NCI-H146 (cell line): ENCODE measurements at places on chromosomes 12 and 14.
A peak's percentile ranks its signal among the peaks of the same experiment; 100 is the strongest.

- no peak for DNase-seq
Observed at GRCh38 chr14:46951103-46951502, 299.5 kb upstream of the RPL10L start.

- peak; percentile 79 for DNase-seq
Observed at GRCh38 chr12:1830401-1830845, 10.1 kb downstream of the LRTM2 start.

DNA sequence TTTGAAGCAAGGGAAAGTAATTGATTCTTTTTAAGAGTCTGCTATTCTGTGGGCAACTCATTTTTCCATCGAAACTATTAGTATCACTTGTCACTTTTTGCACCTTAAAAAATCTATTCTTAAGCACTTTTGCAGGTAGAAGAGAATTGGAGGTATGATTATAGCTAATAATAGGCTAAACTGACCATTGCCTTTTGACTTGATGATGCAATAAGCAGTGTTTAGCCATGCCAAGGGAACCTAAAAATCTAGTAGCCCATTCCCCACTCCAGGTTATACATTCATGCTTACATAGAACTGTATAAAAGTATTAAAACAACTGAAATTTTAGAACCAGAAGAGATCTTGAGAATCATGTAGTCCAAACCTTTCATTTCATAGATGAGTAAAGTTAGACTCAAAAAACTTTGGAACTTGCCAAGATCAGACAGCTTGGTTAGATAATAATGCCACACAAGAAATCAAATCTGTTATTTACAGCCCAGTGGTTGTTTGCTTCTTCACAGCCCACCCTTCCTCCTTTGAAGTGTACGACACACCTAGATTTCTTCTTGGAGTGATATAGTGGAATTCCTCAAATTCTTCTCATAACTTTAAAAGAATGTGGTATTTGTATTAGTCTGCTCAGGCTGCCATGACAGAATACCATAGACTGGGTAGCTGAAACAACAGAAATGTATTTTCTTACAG lies 21.7 kb upstream of the GARIN2 start:
- DNase-seq = no peak

GRCh38 chr12:89247967-89248366 lies 104.3 kb downstream of the DUSP6 start:
- peak; percentile 31 for DNase-seq

- DNase-seq = no peak
Observed at GRCh38 chr14:105466531-105467248, 7.9 kb upstream of the CRIP2 start.
